ENCODE measurements at places on chromosomes 13 and 19.

DNA sequence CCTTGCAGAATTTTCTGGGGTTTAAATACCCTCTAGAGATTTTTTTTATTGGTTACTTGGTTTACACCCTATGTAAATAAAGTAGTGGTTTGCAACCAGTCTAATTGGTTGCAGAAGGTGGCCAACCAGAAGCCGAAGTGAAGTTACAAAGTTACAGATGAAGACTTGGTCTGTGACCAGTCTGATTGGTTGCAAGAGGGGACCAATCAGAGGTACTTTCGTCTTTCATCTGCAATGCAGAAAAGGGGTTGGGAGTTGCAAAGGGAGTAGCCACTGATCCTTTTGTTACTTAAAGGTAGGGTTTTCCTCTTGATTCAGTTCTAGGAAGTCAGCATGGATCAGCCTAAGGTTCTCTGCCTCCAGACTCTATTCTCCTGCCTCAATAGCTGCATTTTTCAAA is 48.8 kb upstream of the CHST8 start:
- no peaks in the 10 kb centered on the region for H3K4me1 ChIP-seq
- no peak for DNase-seq
- no peak overlapping the region for H3K27ac ChIP-seq
- no peak overlapping the region for H3K4me3 ChIP-seq

- peaks cover 16% of the 10 kb centered on the region for H3K4me1 ChIP-seq
- H3K4me3 ChIP-seq, result no peak overlapping the region
- H3K36me3 ChIP-seq, result no peaks in the 10 kb centered on the region
- DNase-seq, result no peak
Measured at GRCh38 chr19:1648920-1649541, 3.4 kb downstream of the TCF3 start.

- no peak overlapping the region for H3K4me3 ChIP-seq
- no peaks in the 10 kb centered on the region for H3K36me3 ChIP-seq
- H3K4me1 ChIP-seq, result no peaks in the 10 kb centered on the region
- no peaks in the 10 kb centered on the region for H3K27me3 ChIP-seq
Measured at GRCh38 chr19:13962699-13963602, 10.6 kb downstream of the DCAF15 start.

DNA sequence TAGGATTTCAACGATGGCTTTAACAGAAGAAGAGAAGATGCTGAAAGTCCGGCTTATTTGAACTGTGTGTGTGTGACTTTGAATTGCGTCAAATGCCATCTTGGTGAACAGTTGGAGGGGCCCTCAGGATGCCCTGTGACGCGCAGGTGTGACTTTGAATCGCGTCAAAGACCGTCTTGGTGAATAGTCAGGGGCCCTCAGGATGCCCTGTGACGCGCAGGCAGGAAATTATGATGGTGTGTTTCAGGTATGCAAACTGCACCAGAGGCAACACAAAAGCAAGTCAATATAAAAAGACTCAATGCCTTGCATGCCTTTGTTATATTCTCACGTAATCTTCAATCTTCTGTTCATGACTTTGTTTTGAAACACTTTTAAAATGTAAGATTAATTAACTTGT is 29.2 kb downstream of the ATP11A start:
- DNase-seq, result no peak
- no peak overlapping the region for H3K27ac ChIP-seq
- H3K36me3 ChIP-seq, result peaks cover 15% of the 10 kb centered on the region
- no peak overlapping the region for H3K4me3 ChIP-seq
- peaks cover 21% of the 10 kb centered on the region for H3K4me1 ChIP-seq
- H3K27me3 ChIP-seq, result no peaks in the 10 kb centered on the region

DNA sequence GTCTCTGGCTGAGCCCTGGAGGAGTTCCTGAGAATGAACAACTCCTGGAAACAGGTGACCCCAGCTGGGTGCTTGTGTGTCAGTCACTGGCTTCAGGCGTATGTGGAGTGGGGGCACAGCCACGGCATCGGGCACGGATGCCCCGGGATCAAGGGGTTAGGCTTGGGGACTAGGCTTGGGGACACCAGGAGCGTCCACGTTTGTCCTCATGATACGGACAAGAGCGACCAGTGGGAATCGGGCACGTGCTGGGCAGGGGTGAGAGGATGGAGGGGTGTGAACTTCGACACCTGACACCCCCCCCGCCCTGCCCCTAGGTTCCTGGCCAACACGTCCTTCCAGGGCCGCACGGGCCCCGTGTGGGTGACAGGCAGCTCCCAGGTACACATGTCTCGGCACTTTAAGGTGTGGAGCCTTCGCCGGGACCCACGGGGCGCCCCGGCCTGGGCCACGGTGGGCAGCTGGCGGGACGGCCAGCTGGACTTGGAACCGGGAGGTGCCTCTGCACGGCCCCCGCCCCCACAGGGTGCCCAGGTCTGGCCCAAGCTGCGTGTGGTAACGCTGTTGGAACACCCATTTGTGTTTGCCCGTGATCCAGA is 4.1 kb downstream of the GRIN3B start:
- H3K27me3 ChIP-seq, result no peaks in the 10 kb centered on the region
- H3K36me3 ChIP-seq, result peaks cover 3% of the 10 kb centered on the region
- no peak overlapping the region for H3K4me3 ChIP-seq
- peaks cover 6% of the 10 kb centered on the region for H3K4me1 ChIP-seq
- no peak for DNase-seq

- no peak overlapping the region for H3K4me3 ChIP-seq
- peak; percentile 51 for DNase-seq
- no peaks in the 10 kb centered on the region for H3K36me3 ChIP-seq
- no peaks in the 10 kb centered on the region for H3K27me3 ChIP-seq
- H3K4me1 ChIP-seq, result peaks cover 27% of the 10 kb centered on the region
Measured at GRCh38 chr19:14147797-14148605, 11.6 kb upstream of the ASF1B start.

DNA sequence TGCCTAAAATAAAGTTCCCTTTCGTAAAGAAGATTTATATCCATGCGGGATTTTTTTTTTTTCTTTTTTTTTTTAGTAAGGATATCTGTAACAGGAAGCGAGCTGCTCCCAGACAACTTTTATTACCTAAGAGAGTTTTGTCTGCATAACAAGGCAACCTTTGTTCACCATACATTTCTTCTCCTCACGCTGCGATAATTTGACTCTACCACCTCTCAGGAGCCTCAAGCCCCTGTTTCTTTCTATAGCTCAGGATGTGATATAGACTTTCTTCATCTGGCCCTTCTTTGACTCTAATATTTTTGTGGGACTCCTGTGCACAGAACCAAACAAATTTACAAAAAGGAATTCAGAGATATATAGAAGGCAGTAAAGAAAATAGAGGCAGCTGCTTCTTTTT is 1053.7 kb upstream of the SPRY2 start:
- no peaks in the 10 kb centered on the region for H3K36me3 ChIP-seq
- H3K27me3 ChIP-seq, result no peaks in the 10 kb centered on the region
- no peaks in the 10 kb centered on the region for H3K4me1 ChIP-seq
- no peak overlapping the region for H3K4me3 ChIP-seq
- H3K27ac ChIP-seq, result no peak overlapping the region

DNA sequence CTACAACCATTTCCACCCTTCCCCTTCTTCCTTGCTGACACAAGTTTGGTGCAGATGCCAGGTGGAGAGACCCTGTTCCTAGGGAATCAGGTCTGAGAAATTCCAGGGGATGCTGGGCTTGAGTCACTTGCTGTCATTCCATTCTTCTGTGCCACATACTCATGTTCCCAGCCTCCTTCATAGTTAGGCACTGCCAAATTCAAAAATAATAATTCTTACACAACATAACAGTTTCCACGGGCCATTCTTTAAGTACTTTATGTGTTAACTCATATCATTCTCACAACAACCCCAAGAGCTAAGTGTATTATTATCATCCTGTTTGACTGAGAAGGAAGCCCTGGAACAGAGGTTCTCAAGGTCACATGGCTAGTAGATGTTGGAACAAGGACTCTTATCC is 27.1 kb upstream of the POMP start:
- no peak for DNase-seq
- no peak overlapping the region for H3K4me3 ChIP-seq
- no peaks in the 10 kb centered on the region for H3K36me3 ChIP-seq
- no peaks in the 10 kb centered on the region for H3K4me1 ChIP-seq
- no peak overlapping the region for H3K27ac ChIP-seq
- H3K27me3 ChIP-seq, result no peaks in the 10 kb centered on the region

DNA sequence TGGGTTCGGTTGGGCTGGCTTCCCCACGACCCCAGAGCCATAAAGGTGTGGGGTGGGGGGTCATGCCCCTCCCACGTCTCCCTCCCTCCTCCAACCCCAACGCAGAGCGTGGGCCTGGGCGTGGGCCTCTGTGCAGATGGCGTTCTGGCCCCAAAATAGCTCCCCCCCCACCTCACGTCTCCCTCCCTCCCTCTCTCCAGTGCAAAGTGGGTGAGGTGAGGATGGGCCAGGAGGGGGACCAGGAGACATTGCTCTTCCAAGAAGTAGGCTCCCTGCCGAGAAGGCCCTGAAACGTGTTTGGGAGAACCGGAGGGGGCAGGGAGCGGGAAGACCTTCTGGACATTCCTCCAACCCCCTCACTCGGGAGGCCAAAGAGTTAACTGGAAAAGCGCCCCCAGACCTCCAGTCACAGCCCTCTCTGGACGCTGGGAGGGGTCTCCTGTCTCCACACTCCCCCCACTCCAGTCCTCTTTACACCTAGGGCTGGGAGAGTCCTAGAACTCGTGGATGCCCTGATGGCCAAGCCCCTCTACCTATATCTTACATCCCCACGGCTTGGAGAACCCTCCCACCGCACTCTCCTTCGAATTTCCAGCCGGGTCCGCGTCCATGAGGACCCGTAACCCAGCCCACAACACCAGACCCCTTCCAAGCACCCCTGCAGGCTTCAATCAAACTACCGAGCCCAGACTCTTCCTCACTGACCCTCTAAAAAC is 855 bp downstream of the UNC13A start:
- DNase-seq, result no peak
- peaks cover 2% of the 10 kb centered on the region for H3K27me3 ChIP-seq
- peaks cover 30% of the 10 kb centered on the region for H3K4me1 ChIP-seq
- H3K4me3 ChIP-seq, result no peak overlapping the region
- no peak overlapping the region for H3K27ac ChIP-seq

DNA sequence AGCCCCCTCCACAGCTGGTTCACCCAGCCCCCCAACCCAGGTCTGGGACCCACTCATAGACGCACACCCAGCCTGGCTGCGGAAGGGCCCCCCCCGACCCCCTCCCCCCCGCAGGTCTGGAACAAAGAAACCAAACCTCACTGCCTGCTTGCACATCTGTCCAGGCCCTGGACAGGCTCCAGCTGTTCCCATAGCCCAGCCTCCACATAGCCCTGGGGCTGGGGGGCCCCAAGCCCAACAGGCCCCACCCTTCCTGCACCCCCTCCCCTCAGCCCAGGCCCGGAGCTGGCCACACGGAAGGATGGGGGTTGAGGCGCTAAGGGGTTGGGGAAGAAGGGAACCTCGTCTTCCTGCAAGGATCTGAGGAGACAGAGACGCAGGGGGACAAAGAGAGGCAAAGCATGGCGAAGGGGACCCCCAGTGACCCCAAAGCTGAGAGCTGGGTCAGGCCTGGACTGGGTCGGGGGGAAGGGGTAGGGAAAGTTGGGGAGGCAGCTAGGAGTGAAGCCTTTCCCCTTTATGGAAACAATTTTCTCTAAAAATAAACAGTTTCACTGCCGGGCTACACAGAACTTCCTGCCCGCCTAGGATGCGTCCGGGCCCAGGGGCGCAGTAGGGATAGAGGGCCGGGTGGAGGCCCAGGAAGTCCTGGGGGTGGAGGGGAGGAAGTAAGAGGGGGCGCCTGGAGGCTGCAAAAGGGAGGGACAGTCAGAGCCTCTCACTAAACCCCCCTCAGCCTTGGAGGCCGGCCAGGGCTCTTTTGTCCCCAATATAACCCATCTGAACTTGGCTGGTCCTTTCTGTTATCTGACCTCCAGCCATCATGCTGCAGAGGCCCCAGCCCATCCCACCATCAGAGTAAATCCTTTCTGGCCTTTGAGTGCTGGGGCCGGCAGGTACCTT is 2.4 kb downstream of the KANK2 start:
- H3K27ac ChIP-seq, result peak overlapping the region; percentile 63
- H3K27me3 ChIP-seq, result no peaks in the 10 kb centered on the region
- H3K4me3 ChIP-seq, result peak overlapping the region; percentile 26
- no peaks in the 10 kb centered on the region for H3K36me3 ChIP-seq

- H3K4me3 ChIP-seq, result peak overlapping the region; percentile 28
- H3K27ac ChIP-seq, result peak overlapping the region; percentile 7
- H3K4me1 ChIP-seq, result no peaks in the 10 kb centered on the region
- no peaks in the 10 kb centered on the region for H3K36me3 ChIP-seq
Measured at GRCh38 chr19:58538257-58539168, 5.4 kb upstream of the TRIM28 start.

GRCh38 chr13:73842626-73843025 is 291.6 kb downstream of the KLF12 start:
- no peak overlapping the region for H3K27ac ChIP-seq
- peaks cover 10% of the 10 kb centered on the region for H3K36me3 ChIP-seq

GRCh38 chr19:47651691-47652090 is 42.8 kb downstream of the BICRA start:
- no peaks in the 10 kb centered on the region for H3K27me3 ChIP-seq
- no peaks in the 10 kb centered on the region for H3K4me1 ChIP-seq
- no peak overlapping the region for H3K4me3 ChIP-seq
- peaks cover 27% of the 10 kb centered on the region for H3K36me3 ChIP-seq

- H3K4me1 ChIP-seq, result peaks cover 6% of the 10 kb centered on the region
- H3K27ac ChIP-seq, result peak overlapping the region; percentile 55
- H3K27me3 ChIP-seq, result no peaks in the 10 kb centered on the region
- no peak for DNase-seq
- H3K4me3 ChIP-seq, result no peak overlapping the region
Measured at GRCh38 chr19:10686661-10687517, 14.3 kb upstream of the QTRT1 start.

DNA sequence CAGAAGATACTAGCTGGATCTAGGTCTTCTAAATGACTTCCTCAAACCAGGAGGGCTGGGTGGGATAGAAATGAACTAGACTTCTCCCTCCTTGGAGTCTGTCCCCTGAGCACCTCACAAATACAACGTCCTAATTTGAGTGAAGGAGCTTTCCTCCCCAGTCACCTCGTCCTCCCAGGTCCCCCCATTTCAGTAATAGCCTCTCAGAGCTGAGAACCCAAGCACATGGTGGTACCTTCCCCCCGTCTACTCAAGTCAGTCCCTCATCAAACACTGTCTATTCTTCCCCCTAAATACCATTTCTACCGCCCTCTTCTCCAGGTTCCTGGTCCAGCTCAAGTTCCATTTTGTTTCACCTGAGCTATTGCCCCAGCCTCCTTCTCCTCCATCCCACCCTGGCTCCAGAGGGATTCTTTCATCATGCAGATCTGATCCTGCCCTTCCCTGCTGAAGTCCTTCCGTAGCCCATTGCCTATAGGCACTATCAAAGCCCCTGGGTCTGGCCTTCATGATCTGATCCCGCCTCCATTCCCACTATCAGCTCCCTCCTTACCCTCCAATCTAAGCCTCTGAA is 5.3 kb upstream of the PRKCG start:
- H3K4me1 ChIP-seq, result peaks cover 48% of the 10 kb centered on the region
- H3K36me3 ChIP-seq, result peaks cover 8% of the 10 kb centered on the region
- H3K4me3 ChIP-seq, result no peak overlapping the region
- no peak overlapping the region for H3K27ac ChIP-seq
- DNase-seq, result no peak

GRCh38 chr19:48819366-48819816 is 8.6 kb upstream of the BCAT2 start:
- no peaks in the 10 kb centered on the region for H3K36me3 ChIP-seq
- peak; percentile 96 for DNase-seq
- H3K27me3 ChIP-seq, result no peaks in the 10 kb centered on the region
- no peak overlapping the region for H3K4me3 ChIP-seq
- H3K27ac ChIP-seq, result peak overlapping the region; percentile 65

Measured in tibial nerve (tissue), 4 donors.